BJ (cell line): ENCODE measurements at places on chromosomes 5 and 9. TPM values are rescaled to one million over a fixed set of nuclear protein-coding genes. Genes with fewer than 3 reads are reported as not detected.

- no peak for DNase-seq
Measured at GRCh38 chr9:68668127-68668526, 36.9 kb upstream of the PIP5K1B start.

DNA sequence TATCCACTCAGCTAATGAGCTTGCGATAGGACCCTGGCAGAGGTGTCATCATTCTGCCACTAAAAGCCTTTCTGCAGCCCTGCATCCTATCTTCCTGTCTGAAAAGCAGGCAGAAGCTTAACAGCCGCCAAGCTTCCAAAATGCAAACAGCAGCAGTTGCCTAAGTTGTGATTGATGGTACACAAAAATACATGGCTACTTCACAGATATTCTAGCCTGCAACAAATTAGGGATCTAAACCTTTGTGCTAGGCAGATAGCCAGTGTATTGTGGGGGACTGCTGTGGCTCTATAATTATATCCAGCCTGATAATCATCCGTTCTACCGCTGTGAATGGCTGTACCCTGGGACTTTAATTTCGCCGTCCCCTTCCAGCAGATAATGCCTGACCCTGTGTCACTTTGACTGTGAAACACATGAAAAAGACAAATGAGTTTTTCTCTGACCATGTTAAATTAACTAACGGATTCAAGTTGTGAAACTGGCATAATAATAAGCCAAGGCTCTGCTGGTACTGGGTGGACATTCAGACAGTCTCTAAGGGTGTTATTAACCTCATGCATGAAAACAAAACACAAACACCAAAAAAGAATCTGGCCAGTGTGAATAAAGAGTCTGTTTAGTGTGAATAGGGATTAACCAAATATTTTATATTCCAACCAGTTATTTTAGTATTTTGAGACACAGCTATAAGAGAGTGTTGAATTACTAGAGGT lies 45.9 kb downstream of the SEMA6A start:
- DNase-seq: no peak

GRCh38 chr5:113971454-113971853 lies 390.4 kb upstream of the KCNN2 start:
- DNase-seq: no peak

GABRG2 gene
- polyA plus RNA-seq: not detected in 2 replicates

FAM153A gene
- polyA plus RNA-seq: not detected in 2 replicates

DNA sequence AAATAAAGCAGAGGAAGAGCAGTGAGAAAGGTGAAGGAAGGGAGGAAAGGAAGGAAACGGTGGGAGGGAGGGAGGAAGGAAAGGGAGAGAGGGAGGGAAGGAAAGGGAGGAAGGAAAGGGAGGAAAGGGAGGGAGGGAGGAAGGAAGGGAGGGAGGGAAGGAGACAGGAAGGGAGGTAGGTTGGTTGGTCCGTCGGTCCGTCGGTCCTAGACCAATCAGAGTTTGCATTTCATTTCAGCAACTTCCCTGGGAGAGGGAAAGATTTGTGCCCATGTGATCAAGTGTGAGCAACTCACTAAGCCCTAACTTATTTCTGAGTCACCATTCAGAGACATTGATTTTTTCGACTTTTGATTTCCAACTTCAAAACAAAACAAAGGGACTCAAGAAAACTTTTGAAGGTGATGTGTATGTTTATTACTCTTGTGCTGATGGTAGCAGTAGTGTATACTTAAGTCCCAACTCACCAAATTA lies 18.8 kb downstream of the NANS start:
- no peak for DNase-seq

- peak; percentile 32 for DNase-seq
Measured at GRCh38 chr5:173201636-173202265, 33.3 kb downstream of the NKX2-5 start.

DNA sequence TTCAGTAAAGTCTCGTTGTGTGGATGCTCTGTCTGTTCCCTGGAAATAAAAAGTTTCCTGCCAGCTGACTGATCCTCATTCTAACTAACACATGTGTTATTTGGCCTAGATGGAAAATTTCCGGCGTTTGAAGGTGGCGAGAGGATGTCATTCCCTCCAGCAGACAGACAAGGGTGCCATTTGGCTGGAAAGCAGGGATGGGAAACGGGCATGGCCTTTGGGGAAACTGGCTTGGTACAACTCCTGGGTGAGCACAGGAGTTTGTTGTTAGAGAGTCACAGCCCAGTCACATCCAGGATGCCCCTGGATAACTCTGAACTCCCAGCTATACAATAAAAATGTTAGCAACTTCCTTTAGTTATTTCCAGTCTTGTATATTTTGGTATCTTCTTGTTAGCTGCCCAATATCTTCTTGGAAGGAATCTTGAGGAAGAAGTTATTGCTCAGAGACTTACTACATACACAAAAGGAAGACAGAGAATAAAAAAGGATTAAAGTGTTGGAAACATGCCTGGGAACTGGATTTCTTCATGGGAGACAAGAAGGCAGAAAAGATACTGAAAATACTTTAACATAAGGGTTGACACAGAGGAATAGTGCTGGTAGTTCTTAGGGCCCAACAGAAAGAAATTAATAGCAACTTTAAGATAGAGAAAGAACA lies 41.9 kb downstream of the TEK start:
- no peak for DNase-seq

- DNase-seq: no peak
Measured at GRCh38 chr5:145939540-145940065, 3.2 kb downstream of the SH3RF2 start.
